ENCODE measurements at places on chromosomes 1 and 21.

- DNase-seq: no peak
Observed at GRCh38 chr1:118099686-118100085, 85.3 kb downstream of the SPAG17 start.

DNA sequence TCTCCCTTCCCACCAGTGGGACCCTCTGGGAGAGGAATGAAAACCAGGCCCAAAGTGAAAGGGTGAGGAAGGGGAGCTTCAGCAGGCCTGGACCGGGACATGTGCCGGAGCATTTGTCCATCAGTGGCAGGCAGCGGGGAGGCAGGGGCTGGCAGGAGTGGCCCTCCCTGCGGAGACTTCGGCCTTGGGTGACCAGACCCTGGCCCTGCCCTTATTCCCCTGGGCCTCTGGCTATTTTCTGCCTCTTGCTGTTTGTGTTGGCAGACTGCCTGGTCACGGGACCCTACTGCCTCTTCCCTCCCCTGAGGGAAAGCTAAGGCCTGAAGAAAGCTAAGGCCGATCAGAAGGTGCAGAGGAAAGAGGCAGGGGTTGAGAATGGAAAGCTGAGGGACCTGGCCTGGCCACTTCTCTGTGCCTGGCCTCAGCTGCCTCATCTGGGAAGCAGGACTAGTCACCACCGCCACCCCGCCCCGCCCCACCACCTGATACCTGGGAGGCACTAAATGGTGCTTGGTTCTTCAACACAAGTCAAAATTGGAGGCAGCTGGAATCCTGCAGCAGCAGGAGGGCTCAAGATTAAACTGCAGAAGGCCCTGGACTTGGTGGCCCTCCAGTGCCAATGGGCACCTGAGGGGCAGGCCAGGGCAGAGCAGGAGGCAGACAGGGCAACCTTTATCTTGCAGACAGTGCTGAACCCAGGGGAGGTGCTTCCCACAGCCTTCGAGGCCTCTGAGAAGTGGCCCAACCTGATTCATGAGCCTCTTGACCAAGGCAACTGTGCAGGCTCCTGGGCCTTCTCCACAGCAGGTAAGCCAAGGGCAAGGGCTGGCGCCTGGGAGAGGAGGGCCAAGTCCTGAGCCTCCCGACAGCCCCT lies 7.9 kb downstream of the TINAGL1 start:
- DNase-seq: no peak

- no peak for DNase-seq
Observed at GRCh38 chr1:107787299-107787698, 177.7 kb downstream of the VAV3 start.

GRCh38 chr1:248834343-248834940 lies 3.6 kb upstream of the ZNF672 start:
- no peak for DNase-seq

DNA sequence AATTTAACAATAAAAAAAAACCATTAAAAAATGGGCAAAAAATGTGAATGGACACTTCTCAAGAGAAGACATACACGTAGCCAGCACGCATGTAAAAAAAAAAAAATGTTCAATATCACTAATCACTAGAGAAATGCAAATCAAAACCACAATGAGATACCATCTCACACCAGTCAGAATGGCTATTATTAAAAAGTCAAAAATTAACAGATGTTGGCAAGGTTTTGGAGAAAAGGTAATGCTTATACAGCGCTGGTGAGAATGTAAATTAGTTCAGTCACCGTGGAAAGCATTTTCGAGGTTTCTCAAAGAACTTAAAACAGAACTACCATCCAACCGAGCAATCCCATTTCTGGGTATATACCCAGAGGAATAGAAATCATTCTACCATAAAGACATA lies 1091.5 kb upstream of the B3GALT2 start:
- no peak for DNase-seq

DNA sequence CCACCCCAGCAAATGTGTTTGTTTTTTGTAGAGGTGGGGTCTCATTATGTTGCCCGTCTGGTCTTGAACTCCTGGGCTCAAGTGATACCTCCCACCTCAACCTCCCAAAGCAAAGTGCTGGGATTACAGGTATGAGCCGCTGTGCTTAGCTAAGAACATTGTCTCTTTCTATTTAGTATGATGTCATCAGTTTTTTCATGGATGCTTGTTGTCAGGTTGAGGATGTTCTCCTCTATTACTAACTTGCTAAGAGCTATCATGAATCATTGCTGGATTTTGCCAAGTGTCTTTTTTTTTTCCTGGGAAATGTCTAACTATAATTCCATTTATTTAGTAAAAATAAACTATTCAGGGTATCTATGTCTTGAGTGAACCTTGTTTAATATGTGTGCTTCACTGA lies 19.0 kb upstream of the MPC2 start:
- DNase-seq: no peak

GRCh38 chr1:163745204-163745603 lies 423.4 kb downstream of the NUF2 start:
- DNase-seq: no peak

- DNase-seq: peak; percentile 84
Observed at GRCh38 chr1:74733604-74734484, 892 bp downstream of the TYW3 start.

GRCh38 chr21:23963454-23963853 lies 1643.8 kb downstream of the MRPL39 start:
- DNase-seq: no peak

GRCh38 chr1:74652711-74653139 lies 20.9 kb downstream of the ERICH3 start:
- DNase-seq: no peak

- DNase-seq: peak; percentile 72
Observed at GRCh38 chr1:8822373-8823294, 5.2 kb upstream of the RERE start.

- DNase-seq: no peak
Observed at GRCh38 chr21:41195311-41195710, 27.4 kb downstream of the BACE2 start.

- DNase-seq: no peak
Observed at GRCh38 chr1:191498825-191499224, 659.4 kb upstream of the RGS18 start.

DNA sequence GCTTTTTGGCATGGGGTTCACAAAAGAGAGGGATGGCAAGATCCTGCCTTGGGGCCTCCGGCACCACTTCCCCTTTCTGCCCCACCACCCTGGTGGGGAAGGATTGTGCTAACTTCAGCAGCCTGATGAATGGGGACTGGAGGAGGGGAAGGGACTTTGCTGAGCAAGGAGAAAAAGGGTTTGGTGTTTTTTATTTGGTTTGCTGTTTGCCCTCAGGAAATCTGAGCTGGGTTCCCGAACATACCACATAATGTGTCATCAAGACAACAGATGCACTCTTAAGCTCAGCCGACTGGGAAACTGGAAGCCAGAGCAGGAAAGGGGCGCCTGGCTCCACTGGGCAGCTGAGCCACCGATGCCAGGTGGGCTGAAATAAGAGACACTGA lies 19.8 kb downstream of the OLFML2B start:
- no peak for DNase-seq

DNA sequence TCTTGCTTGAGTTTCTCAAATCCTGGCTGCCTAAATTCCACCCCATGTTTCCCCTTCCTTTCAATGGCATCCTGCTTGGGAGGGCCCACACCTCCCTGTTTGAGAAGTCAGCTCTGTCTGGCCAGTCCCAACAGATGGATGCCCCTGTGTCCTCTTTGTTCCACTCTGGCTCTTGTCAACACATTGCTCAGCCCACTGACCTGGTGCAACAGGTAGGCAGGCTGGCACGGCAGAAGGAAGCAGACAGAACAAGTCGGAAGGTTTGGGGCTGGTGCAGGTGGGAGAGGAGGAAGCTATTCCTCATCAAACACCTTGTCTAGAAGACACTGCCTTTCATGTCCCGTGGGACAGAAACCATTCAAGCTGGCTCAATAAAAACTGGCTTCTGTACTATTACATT lies 22.7 kb downstream of the KCNQ4 start:
- DNase-seq: no peak

DNA sequence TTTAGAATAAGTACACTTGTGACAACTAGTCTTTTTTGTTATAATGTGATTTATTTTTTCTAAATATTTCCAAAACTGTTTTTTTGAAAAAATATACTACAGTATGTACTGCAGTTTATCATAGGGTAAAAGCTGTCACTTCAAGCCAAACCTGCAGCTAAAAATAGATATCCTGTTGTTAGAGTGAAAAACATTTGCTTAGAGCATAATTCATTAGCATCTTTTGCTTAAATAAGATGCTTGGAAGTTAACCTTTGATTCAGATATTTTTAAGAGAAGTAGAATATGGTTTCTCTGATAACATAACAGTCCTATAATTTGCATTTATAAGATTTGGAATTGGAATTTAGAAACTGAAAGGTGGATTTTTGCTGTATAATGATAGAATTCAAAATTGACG lies 21.5 kb downstream of the PRKACB start:
- DNase-seq: no peak

DNA sequence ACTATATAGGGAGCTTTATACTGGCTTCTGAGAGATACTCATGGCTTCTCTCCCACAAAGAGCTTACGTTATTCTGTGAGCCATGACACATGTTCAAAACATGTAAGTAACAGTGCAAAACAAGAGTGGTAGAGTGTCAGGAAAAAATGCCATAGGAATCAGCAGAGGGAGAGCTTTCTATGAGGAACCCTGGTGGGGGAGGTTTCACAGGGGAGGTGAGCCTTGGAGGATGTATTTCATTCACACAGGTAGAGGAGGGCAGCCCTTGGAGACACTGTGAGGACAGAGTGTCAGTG lies 72.7 kb upstream of the LYST start:
- DNase-seq: no peak

- peak; percentile 49 for DNase-seq
Observed at GRCh38 chr21:31347435-31348032, 3.5 kb upstream of the TIAM1 start.

DNA sequence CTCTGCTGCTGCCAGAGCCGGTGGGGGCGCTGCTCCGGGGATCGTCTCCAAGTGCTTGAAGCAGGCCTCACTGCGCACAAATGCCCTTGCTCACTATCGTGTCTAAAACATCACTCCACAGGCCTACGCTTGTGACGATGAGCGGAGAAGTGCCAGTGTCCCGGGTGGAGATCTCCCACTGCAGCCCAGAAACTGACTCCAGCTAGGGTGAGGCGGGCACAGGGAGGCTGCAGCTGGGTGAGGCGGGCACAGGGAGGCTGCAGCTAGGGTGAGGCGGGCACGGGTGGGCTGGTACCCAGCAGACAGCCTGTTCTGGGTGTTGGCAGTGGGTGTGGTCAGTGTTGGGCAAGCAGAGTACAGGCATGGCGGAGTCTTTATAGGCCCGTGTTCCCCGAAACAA lies 22.7 kb upstream of the PDXK start:
- DNase-seq: no peak

GRCh38 chr1:68271596-68271995 lies 39.3 kb upstream of the WLS start:
- no peak for DNase-seq

GRCh38 chr1:106836708-106837107 lies 219.8 kb upstream of the PRMT6 start:
- DNase-seq: no peak

DNA sequence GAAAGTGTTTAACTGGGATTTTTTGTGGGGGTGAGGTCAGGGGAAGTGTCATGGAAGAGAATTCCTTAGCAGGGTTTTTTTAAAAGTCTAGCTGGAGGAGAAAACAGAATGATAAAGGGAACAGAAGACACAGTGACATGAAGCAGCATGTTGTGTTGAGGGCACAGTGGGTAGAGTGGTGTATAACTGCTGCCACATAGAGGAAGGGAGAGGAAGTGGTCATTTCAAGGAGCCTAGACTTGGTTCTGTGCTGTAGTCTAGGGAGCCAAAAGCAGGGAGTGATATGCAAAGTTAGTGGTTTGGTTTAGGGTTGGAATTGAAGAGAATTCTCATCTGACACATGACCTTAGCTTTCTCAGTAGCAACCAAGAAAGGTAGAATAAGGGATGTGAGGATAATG lies 10.2 kb downstream of the EEIG2 start:
- peak; percentile 14 for DNase-seq

- peak; percentile 72 for DNase-seq
Observed at GRCh38 chr1:32972814-32973428, 8.3 kb upstream of the RNF19B start.

DNA sequence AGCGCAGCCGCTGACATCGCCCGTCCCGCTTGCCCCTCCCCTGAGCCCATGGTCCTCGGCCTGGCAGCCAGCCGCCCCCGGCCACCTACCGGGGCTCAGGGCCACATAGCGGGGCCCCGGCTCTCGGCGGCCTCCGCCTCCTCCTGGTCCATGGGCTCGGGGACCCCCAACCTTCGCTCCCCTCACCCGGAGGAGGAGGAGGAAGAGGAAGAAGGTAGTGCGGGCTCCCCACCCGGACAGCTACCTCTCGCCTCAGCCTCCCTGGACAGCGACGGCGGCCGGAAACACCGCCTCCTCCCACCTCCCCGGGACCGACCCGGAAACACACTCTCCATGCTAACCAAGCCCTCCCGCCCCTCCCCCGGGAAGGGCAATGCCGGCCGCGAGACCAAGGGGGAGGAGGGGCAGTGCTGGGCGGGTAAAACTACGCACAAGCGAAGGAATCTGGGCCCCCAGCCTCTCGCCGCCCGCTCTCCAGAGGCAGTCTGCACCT lies at the start of gene KIAA0319L:
Gene KIAA0319L (minus strand): TSS at position 286 of the 493 bp plus-strand sequence. CDS start 2,912 bp downstream, outside the sequence.
- no peak for DNase-seq

DNA sequence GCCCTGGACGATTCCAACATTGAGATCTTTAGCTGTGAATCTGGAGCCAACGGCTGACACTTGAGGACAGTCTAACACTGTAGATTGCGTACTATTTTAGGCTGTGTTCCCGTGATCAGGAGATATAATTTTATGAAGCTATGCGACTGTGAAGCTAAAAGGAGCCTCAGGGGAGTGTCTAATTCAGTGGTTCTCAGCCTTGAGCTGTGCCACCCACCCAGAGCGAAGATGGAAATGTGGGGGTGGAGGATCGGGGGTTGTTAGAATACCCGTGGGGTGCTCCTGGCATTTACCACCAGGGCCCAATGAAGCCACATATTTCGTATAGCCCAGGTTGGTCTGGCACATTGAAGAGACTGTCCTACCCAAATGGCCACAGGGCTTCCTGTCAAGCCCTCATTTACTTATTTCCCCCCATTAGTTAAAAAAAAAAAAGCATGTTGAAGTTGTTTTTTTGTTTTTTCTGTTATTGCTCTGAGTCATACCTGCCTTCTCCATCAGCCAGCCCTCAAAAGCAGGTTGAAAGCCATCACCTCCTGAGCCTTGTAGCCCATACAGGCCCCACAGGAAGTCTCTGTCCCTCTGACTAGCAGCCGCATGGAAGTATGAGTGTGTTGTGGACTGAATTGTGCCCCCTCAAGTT lies 141.7 kb downstream of the GALNT2 start:
- DNase-seq: no peak

GRCh38 chr1:2833454-2834145 lies 32.1 kb upstream of the TTC34 start:
- no peak for DNase-seq

- peak; percentile 84 for DNase-seq
Observed at GRCh38 chr1:32125313-32125712, 17.5 kb downstream of the KPNA6 start.

DNA sequence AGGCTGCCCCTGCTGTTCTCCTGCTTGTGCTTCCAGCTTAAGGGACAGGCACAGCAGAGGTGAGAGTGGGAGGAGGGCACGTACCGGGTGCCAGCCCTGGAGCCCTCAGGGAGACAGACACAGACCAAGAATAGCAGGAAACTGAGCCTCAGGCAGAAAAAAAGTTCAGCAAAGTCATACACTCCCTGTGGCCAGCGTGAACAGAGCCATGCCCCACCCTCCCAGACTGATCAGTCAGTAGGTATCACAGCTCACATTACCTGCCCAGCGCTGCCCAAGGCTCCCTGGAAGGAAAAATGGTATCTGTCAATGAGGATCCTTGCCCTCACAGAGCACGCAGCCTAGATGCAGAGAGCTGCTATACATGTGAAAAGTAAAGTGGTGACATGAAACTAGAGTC lies 1.3 kb downstream of the UBL4B start:
- DNase-seq: no peak
